ENCODE measurements at places on chromosomes 3 and 15.

GRCh38 chr3:133445108-133445507 lies 45.3 kb downstream of the BFSP2 start:
- no peak for DNase-seq

- peak; percentile 66 for DNase-seq
Observed at GRCh38 chr15:38714309-38715072, 149.9 kb upstream of the RASGRP1 start.

DNA sequence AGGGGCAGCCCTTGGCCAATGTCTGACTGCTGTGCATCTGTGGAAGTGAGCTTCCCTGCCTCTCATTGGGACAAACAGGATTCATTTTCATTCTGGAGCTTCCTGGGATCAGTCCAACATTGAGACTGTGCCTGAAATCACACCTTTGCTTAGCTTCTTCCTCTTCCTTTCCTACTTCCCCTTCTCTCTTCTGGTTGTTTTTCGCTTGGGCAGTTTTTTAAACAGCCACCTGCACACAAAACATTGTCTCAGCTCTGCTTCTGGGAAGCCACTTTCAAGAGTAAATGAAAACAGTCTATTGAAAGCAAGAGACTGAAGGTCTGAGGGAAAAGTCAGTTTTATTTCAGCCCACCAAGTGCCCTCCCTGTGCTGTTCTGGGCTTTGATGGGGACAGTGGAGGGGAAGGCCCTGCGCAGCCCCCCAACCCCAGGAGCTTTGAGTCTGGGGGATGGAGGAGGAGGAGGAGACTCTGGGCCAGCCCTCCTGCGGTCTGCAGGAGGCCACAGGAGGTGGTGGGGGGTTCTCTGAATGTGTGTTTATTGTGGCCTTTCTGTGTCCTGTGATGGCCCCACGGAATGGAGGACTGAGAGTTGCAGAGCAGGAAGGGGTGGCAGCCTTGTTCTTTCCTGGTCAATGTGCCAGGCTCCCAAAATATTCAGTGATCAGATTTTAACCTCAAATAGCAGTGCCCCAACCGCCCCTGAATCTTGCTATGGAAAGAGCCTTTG lies 7.8 kb upstream of the ISLR2 start:
- DNase-seq = no peak

DNA sequence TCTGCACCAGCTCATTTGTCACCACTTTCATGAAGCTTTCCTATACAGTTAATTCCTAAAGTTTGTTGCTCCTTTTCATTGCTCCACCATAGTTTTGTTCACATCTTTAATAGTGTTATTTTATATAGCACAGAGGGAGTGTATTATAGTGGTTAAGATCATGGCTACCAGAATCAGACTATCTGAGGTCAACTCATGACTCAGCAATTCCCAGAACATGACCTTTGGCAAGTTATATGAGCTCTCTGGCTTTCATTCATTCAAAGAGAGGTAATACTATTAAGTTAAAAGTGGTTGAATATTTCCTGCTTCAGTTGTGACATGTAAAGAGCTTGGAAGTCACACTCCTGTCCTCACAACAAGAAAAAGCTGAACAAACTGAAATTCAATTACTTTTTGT lies 1073.5 kb downstream of the NAALADL2 start:
- DNase-seq = peak; percentile 42

GRCh38 chr15:32721596-32721995 lies 3.8 kb downstream of the GREM1 start:
- DNase-seq = no peak

- no peak for DNase-seq
Observed at GRCh38 chr3:38970851-38971638, 80.7 kb downstream of the SCN11A start.

Data from fibroblast of gingiva (primary cell).